ENCODE measurements at places on chromosomes 2 and 18. TPM values are rescaled to one million over a fixed set of nuclear protein-coding genes. Genes with fewer than 3 reads are reported as not detected.

DNA sequence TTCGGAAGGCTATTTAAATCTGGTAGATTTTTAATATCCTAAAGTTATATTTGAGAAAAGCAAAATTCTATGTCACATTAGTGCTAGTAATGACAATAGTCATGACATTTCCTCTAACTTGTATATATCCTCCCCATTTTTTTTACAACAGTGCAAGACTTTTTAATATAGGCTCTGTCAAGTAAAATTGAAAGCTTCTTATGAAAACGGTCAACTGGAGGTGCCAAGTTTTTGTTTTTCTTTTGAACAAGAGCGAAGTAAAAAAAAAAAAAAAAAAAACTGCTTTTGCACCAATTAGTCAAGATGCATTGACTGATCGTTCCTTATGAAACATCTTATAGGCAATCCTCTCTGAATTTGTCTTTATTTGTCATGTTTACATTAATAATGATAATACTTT lies 389.3 kb downstream of the STK39 start:
- H3K4me3 ChIP-seq, result no peak overlapping the region
- no peaks in the 10 kb centered on the region for H3K27me3 ChIP-seq
- H3K27ac ChIP-seq, result no peak overlapping the region
- no peaks in the 10 kb centered on the region for H3K36me3 ChIP-seq
- no peak for ATAC-seq
- peaks cover 8% of the 10 kb centered on the region for H3K4me1 ChIP-seq

DNA sequence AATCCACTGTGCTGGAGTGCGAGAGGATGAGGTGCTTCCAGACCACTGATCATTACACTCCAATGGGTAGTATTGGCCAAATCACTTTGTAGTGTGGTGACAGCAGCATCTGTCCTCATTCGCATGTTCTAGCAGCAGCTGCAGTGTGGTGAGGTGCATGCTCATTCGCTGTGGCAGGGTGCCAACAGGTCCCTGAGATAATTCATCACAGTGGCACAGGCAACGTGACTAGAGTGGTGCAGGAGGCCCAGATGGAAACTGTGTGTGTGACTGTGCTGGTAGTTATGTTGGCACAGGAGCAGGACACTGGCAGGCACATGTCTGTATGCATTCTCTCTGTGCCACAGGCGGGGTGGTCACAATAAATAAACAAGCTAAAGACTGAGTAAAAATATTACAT lies 329.5 kb upstream of the SYT4 start:
- H3K27ac ChIP-seq, result no peak overlapping the region
- no peak for ATAC-seq
- no peaks in the 10 kb centered on the region for H3K36me3 ChIP-seq
- H3K4me3 ChIP-seq, result no peak overlapping the region
- H3K27me3 ChIP-seq, result no peaks in the 10 kb centered on the region

- H3K4me1 ChIP-seq, result peaks cover 44% of the 10 kb centered on the region
- no peaks in the 10 kb centered on the region for H3K36me3 ChIP-seq
- ATAC-seq, result no peak
- H3K4me3 ChIP-seq, result no peak overlapping the region
- peak overlapping the region; percentile 37 for H3K27ac ChIP-seq
- H3K27me3 ChIP-seq, result no peaks in the 10 kb centered on the region
Measured at GRCh38 chr2:160411167-160411566, 82.4 kb downstream of the RBMS1 start.

DNA sequence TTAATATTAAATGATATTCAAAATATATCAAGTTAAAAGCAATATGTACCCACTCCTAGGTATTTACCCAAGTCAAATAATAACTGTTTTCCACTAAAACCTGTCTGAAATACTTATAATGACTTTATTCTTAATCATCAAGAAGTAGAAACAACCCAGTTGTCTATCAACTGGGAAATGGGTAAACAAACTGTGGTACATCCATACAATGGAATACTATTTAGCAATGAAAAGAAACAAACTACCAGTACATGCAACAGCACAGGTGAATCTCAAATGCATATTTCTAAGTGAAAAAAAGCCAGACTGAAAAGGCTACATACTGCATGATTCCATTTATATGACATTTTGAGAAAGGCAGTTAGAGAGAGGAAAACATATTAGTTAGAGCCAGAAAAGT lies 559.9 kb downstream of the MBD2 start:
- no peaks in the 10 kb centered on the region for H3K36me3 ChIP-seq
- no peaks in the 10 kb centered on the region for H3K27me3 ChIP-seq
- no peak overlapping the region for H3K4me3 ChIP-seq
- H3K4me1 ChIP-seq, result no peaks in the 10 kb centered on the region
- ATAC-seq, result no peak

- H3K27me3 ChIP-seq, result no peaks in the 10 kb centered on the region
- H3K4me3 ChIP-seq, result no peak overlapping the region
- ATAC-seq, result no peak
- H3K36me3 ChIP-seq, result no peaks in the 10 kb centered on the region
- no peak overlapping the region for H3K27ac ChIP-seq
- H3K4me1 ChIP-seq, result no peaks in the 10 kb centered on the region
Measured at GRCh38 chr2:44573996-44574395, 212.2 kb downstream of the CAMKMT start.

GRCh38 chr2:122988395-122989221 lies 1036.5 kb upstream of the CNTNAP5 start:
- no peak for ATAC-seq
- no peak overlapping the region for H3K27ac ChIP-seq
- no peaks in the 10 kb centered on the region for H3K36me3 ChIP-seq
- H3K27me3 ChIP-seq, result no peaks in the 10 kb centered on the region

The HOXD13 gene
- not detected for total RNA-seq

The MAP2 gene
- 19.9 TPM for total RNA-seq

GRCh38 chr2:154527962-154528361 lies 170.5 kb upstream of the KCNJ3 start:
- no peak overlapping the region for H3K27ac ChIP-seq
- ATAC-seq, result no peak
- H3K27me3 ChIP-seq, result no peaks in the 10 kb centered on the region
- H3K36me3 ChIP-seq, result no peaks in the 10 kb centered on the region

The C2orf80 gene
- not detected for total RNA-seq

The RNASEH1 gene
- 46.2 TPM for total RNA-seq

DNA sequence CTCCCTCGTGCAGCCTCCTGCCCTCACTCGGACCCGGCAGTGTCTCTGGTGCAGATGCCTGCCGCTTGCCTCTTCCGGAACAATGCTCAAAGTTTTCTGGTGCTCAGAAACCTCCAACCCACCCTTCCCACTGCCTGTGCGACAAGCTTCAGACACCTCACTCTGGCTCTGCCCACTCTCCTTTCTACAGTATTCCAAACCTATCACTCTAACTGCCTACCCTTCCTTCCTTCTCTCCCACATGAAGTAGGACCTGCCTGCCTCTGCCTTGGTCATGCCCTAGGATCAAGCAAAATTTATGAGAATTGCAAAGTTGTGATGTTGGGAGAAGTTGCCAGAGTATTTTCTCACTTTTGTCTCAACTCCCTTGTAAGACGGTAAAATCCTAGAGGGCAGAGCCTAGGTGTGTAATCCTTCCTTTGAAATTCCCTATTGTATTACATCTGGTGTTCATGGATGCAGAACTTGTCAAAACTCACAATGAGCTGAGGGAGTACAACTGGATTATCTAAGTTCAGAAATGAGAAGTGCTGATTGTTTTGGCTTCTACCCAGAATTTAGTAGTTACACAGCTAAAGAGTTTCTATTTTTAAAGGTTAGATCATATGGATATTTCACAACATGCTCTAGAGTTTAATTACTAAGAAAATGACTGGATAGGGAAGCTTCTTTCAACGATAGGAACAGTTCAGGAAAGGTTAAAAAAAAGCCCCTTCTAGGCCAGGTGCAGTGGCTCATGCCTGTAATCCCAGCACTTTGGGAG lies 7.2 kb downstream of the NPC1 start:
- no peaks in the 10 kb centered on the region for H3K27me3 ChIP-seq
- no peak for ATAC-seq
- H3K4me3 ChIP-seq, result no peak overlapping the region
- H3K36me3 ChIP-seq, result no peaks in the 10 kb centered on the region
- H3K4me1 ChIP-seq, result peaks cover 61% of the 10 kb centered on the region

The SGPP2 gene
- 0.89 TPM for total RNA-seq

- ATAC-seq, result no peak
- H3K4me1 ChIP-seq, result no peaks in the 10 kb centered on the region
Measured at GRCh38 chr2:12725233-12726187, 8.8 kb downstream of the TRIB2 start.

DNA sequence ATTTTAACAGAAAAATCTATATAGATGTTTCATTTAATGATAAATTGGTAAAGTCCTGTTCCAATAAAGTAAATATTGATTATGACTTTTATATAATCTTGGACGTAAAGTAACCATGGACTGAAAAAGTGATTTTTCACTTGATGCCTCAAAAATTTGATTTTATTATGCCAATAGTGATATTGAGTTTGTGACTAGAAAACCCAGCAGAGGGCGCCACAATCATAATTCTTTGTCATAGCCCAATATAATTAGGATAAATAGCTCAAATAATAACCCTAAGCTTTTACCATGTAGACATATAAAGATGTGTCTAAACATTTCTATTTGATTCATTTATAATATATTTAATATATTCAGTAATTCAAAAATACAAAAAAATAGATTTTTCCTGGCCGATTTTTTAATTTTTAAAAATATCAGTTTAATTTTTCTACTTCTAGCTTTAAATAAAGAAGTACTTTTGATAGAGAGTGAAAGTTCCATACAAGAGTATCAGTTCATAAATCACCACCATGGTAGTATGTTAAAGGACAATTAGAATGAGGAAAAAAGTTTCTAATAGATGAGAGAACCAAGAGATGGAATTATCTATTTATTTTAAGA lies 30.7 kb downstream of the CAMKMT start:
- H3K27ac ChIP-seq, result no peak overlapping the region
- H3K4me1 ChIP-seq, result no peaks in the 10 kb centered on the region
- H3K36me3 ChIP-seq, result no peaks in the 10 kb centered on the region
- H3K4me3 ChIP-seq, result no peak overlapping the region

DNA sequence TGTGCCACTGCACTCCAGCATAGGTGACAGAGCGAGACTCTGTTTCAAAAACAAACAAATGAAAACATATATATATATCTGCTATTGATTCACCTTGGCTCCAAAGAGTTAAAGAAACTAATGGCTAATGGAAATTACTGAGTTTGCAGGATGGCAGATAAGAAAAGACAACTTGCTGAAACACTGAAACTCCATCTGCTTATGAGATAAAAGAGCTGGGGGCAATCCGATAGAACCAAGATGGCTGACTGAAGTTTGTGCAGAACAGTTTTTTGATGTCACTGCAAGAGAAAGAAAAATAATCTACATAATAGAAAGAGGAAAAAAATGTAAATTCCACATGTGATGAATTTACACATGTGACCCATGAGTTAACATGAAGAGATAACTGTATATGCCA lies 88.2 kb downstream of the LRATD1 start:
- no peaks in the 10 kb centered on the region for H3K27me3 ChIP-seq
- no peaks in the 10 kb centered on the region for H3K36me3 ChIP-seq
- H3K4me1 ChIP-seq, result no peaks in the 10 kb centered on the region
- H3K4me3 ChIP-seq, result no peak overlapping the region

DNA sequence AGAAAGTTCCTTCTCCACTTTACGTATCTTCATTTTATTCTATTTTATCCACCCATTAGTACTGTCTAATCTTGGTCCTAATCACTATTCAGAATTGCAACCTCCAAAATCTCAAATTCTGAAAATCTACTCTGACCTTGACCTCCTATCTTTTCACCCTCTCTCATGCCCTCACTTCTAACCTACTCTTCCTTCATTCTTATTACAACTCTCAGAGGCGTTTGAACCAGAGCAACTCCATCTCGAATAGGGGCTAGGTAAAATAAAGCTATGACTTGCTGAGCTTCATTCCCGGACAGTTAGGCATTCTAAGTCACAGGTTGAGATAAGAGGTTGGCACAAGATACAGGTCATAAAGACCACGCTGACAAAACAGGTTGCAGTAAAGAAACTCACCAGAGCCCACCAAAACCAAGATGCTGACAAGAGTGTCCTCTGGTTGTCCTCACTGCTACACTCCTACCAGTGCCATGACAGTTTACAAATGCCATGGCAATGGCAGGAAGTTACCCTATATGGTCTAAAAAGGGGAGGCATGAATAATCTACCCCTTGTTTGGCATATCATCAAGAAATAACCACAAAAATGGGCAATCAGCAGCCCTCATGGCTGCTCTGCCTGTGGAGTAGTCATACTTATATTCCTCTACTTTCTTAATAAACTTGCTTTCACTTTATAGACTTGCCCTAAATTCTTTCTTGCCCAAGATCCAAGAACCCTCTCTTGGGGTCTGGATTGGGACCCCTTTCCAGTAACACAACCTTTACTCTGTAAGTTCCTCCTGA lies 11.4 kb downstream of the CCDC88A start:
- no peak overlapping the region for H3K27ac ChIP-seq
- H3K27me3 ChIP-seq, result no peaks in the 10 kb centered on the region
- no peak overlapping the region for H3K4me3 ChIP-seq
- ATAC-seq, result no peak

The IL1RN gene
- 2.6 TPM for total RNA-seq

The CHRNG gene
- not detected for total RNA-seq

DNA sequence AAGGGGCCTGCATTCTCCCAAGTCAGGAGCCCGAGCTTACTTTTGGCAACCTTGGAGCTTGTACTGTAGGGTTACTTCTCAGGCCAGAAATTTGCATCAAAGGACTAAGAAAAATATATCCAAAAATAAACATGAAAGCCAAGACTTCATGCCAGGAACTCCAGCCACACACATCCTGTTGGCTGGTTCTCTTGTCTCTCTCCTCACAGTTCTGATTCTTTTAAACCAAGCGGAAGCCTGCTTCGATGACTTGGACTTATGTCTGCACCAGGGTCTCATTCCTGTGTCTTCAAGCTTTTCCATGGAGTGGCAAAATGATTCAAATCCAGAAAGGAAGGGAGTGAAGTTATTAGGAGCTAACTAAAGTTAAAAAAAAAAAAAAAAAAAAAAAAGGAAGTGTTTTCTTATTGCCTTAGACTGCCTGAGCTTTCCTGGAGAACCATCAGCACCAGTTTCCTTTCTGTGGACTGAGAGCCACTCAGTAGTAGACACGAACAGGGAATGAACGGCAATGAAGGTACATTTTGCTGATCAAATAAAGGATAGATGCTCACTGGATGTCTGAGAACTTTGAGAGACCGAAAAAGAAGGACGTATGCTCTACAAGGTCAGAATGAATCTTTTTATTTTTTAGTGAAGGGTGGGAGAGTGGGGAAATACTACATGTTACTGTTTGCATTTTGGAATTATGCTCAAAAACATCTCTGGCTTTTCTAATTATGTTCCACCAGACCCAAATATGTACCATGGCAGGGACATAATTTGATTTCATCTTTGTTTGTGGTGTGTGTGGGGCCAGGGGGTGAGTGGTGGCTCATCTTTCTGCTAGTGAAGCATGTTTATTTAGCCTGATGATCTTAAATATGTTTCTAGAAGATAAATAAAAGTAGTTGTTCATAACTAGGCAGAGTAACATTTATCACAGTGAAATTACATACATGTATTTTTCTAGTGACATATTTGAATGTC lies 86.0 kb downstream of the RAPGEF4 start:
- peak overlapping the region; percentile 55 for H3K27ac ChIP-seq
- peak; percentile 36 for ATAC-seq
- H3K36me3 ChIP-seq, result no peaks in the 10 kb centered on the region
- H3K4me3 ChIP-seq, result peak overlapping the region; percentile 24
- H3K27me3 ChIP-seq, result no peaks in the 10 kb centered on the region
- no peaks in the 10 kb centered on the region for H3K4me1 ChIP-seq

GRCh38 chr18:78480262-78481054 lies 499.2 kb upstream of the SALL3 start:
- no peaks in the 10 kb centered on the region for H3K36me3 ChIP-seq
- peaks cover 18% of the 10 kb centered on the region for H3K27me3 ChIP-seq
- no peaks in the 10 kb centered on the region for H3K4me1 ChIP-seq
- no peak for ATAC-seq

The ALLC gene
- not detected for total RNA-seq

- H3K4me1 ChIP-seq, result no peaks in the 10 kb centered on the region
- no peaks in the 10 kb centered on the region for H3K36me3 ChIP-seq
- no peaks in the 10 kb centered on the region for H3K27me3 ChIP-seq
- peak; percentile 80 for ATAC-seq
- peak overlapping the region; percentile 62 for H3K27ac ChIP-seq
Measured at GRCh38 chr2:188937228-188938220, 36.6 kb upstream of the COL3A1 start.

The SCG2 gene
- total RNA-seq, result 5.5 TPM

Data from gastroesophageal sphincter (tissue), 4 donors.